ENCODE measurements at places on chromosomes 3 and 15. TPM values are rescaled to one million over a fixed set of nuclear protein-coding genes. Genes with fewer than 3 reads are reported as not detected.

The HHLA2 gene
- total RNA-seq = not detected

The IL16 gene
- not detected for total RNA-seq

The MCF2L2 gene
- 0.76 TPM for total RNA-seq

The VIPR1 gene
- total RNA-seq = not detected

The LRRIQ4 gene
- not detected for total RNA-seq

The CALML4 gene
- total RNA-seq = 0.81 TPM
